Activated CD4-positive, alpha-beta T cell treated with anti-CD3 and anti-CD28 coated beads for 36 hours (primary cell): ENCODE measurements at places on chromosomes 7 and 10. TPM values are rescaled to one million over a fixed set of nuclear protein-coding genes. Genes with fewer than 3 reads are reported as not detected.

HOXA13 gene
- total RNA-seq, result not detected

SHOC2 gene
- total RNA-seq, result 40.4 TPM

MRPS16 gene
- total RNA-seq, result 138 TPM

- DNase-seq, result no peak
These were observed 84.2 kb upstream of the DDC start for GRCh38 chr7:50649259-50649885.

- DNase-seq, result no peak
These were observed 42.1 kb downstream of the NEURL1 start for GRCh38 chr10:103535595-103535994.

DNA sequence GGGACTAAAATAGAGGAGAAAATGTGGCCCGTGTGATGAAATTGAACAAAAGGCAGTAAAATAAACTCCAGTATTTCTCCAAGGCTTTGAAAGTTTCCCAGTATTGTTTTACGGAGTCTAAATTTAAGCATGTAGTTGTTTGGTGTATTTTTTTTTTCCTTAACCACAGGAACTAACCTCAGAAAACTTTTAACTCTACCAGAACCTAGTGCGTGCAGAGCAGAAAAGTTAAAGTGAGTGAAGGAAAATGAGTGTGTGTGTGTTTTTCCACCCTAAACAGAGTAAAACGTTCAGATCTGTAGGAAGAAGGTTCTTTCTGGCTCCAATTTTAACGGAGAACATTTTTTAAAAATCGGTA, 812 bp downstream of the PROSER2 start:
- no peak for DNase-seq

GRCh38 chr7:135683609-135684008, 21.3 kb downstream of the STMP1 start:
- DNase-seq, result no peak

GRCh38 chr10:118234683-118235082, 107.4 kb downstream of the FAM204A start:
- DNase-seq, result no peak

- DNase-seq, result no peak
These were observed 4.7 kb downstream of the ZNF488 start for GRCh38 chr10:47379445-47379785.
